IMR-90 (cell line): ENCODE measurements at places on chromosomes 12 and 14. TPM values are rescaled to one million over a fixed set of nuclear protein-coding genes. Genes with fewer than 3 reads are reported as not detected.

DNA sequence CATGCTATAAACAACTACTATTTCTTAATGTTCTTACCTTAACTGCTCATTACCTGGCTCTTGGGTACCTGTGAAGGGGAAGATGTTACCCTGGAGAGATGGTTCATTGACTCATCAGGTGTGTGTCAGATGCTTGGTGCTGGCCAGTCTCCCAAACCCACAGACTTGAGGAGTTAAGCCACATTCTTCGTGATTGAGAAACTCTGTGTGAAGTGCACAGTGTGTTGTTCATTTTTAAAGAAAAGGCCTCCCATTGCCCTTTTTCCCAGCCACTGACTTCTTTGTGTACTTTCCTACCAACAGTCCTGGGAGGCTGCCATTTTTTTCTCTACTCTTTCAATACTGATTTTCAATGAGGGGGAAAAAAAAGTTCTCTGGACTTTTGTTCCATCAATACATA is 3.2 kb downstream of the MGST1 start:
- DNase-seq, result peak; percentile 97

- DNase-seq, result no peak
Observed at GRCh38 chr12:113910751-113911272, 55.3 kb downstream of the RBM19 start.

DNA sequence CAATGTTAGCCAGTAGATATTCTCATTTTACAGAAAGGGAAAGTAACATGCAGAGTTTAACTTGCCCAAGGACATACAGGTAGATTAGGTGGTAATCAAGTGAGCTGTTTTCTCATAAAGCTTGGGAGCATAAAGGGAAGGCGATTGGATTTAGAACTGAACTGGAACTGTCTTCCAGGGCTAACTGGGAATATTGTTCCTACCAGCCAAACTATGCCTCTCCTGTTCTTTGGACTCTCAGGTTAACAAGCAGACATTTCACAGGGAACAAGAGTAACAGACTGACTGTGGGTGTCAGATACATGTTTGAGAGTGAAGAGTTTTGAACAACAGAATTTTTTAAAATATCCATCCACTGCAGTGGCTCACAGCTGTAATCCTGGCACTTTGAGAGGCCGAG is 15.6 kb downstream of the VCPKMT start:
- DNase-seq, result no peak

GRCh38 chr12:67854351-67854750 is 134.9 kb upstream of the IFNG-AS1 start:
- DNase-seq, result no peak

The CSRP2 gene
- polyA plus RNA-seq, result 160 and 179 TPM in 2 replicates

DNA sequence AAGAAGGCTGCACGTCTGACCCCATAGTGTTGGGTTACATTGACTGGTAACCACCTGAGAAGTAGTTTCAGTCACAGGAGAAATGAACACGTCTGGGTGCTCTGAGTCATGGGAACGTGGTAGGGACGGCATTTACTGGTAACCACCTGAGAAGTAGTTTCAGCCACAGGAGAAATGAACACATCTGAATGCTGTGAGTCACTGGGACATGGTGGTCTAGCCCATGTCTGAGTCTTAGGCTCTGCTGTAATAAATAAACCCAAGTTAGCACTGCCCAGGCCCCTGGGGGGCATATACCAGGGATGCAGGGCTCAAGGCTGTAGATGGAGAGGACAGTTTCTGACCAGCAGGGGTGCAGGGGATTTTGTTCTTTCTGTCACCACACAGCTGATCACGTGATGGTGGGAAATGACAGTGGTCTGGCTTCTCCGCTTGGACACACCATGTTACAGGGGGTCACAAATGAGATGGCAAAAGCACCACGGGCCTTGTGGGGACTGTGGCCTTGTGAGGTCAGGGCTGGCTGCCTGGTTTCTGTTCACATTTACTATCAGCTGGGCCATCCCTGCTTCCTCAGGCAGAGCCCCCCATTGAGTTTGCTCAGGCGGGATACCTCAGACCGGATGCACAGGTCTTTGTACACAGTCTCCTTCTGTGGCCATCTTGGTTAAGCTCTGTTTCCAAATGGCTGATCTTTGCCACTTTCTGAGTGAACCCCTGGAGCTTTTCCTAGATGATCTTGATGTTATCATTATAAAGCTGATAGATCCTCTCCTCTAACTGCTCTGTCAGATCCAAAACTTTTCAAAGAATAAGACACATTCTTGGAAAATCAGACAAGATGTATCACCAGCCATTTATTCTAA is 9.8 kb upstream of the C12orf42 start:
- DNase-seq, result no peak

- DNase-seq, result no peak
Observed at GRCh38 chr12:69129564-69129963, 109.8 kb upstream of the CPSF6 start.

GRCh38 chr12:122399592-122400373 is 22.7 kb downstream of the CLIP1 start:
- peak; percentile 94 for DNase-seq

DNA sequence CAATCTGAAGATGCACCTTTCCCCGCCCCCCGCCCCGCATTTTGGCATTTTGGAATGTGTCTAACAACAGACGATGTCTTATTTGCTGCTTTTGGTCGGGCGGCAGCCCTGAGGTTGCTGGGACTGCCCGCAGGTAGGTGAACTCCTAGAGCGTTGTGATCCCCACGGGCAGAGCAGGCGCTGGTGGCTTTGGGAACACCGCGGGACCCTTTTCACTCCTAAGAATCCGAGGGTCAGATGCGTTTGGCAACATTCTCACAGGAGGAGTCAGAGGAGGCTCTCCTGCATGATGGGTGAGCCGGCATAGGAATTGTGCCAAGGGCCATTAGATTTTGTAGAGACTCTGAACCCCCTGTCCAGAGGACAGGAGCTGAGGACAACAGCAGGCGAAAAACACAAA is 41.9 kb downstream of the HCAR2 start:
- no peak for DNase-seq

- DNase-seq, result no peak
Observed at GRCh38 chr12:113474635-113475436, 3.2 kb upstream of the LHX5 start.

DNA sequence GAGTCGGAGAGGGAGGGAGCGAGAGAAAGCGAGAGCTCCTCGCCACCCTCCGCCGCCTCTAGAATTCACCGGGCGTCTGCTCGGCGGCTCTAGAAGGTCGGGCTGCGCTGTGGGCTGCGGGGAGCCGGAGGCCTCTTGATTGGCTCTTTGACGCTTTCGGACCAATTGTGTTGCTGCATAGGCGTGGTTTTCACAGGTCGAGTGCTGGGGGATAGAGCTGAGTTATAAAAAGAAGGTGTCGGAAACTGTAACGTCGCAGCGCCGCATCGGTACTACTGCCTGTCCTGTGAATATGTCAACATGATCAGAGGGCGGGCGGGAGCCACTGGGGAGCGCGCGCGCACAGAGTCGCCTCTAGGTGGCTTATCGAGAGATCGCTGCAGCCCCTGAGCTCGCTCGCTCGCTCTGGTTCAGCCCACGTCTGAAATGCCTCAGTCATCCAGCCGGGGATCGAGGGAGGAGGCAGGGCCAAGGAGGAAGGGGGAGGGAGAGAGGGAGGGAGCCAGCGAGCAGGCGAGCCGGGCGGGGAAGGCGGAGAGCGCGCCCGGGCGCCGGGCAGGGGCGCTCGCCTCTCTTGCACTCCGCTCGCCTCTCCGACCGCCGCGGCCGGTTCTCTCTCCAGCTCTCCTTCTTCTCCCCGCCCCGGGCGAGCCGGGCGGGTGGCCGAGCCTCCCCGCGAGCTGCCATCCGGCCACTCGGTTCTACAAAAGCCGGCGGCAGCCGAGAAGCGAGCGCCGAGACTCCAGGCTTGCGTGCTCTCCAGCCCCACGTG is at the start of gene TBX3:
TSS of gene TBX3 (minus strand) at position 78 of the 772 bp plus-strand sequence. CDS start 975 bp downstream, outside the sequence.
- DNase-seq, result peak; percentile 99

DNA sequence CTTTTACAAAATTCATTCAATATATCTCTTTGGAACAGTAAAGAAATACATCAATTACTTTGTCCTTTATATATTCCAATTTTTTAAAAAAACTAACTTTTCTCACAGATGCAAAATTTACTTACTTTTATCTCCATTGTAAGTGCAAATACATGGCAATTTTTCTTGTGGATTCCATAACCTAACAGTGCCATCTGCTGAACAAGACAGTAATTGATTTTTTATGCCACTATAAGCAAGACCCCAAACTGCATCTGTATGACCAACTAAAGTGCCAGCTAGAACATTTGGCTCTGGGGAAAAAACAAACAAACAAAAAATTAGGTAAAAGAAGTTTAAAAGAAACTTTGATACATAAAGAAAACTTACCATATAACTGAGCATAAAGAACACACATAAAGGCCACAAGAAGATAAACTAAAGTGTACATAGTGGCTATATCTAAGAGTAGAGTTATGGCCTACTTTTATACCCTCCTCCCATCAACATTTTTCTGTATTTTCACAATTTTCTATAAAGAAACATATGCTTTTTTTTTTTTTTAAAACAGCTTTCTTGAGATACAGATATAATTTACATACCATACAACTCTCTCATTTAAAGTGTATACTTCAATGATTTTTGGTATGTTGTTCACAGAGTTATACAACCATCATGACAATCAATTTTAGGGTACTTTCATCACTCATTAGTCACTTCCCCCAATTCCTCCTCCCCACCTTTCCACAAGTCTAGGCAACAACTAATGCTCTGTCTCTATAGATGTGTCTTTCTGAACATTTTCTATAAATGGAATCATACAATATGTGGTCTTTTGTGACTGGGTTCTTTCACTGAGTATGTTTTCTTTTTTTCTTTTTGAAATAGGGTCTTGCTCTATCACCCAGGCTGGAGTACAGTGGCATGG is 32.6 kb downstream of the COCH start:
- peak; percentile 15 for DNase-seq

DNA sequence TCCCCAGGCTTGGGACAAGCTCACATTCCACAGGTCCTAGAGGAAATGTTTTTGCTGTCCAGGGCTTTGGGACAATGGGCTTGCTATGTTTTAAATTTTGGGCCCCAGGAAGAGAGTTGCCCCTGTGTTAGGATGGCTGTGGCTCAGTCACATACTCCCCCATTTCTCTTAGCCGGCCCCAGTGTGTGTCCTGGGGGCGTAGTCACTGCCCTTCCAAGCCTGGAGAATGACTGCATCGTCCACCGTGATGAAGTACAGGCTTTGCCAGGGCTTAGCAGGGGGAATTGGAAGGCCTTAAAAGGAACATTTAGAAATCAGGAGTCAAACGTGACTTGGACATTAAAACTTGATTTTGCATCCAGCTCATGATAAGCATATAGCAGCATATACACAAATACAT is 293.6 kb downstream of the CACNA1C start:
- no peak for DNase-seq

The C12orf42 gene
- polyA plus RNA-seq, result not detected in 2 replicates

DNA sequence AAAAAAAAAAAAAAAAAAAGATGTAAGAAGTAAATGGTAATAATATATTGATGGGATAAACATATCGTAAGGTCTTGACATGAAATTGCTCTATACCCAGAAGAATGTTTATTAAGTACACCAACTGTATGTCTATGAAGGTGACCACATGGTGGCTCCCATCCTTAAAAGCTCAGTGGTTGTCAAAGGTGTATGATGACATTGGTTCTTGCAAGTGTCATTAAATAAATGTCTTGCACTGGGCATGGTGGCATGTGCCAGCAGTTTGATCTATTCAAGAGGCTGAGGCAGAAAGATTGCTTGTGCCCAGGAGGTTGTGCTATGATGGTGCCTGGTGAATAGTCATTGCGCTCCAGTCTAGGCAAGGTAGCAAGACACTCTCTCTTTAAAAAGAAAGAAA is 10.4 kb downstream of the CCT2 start:
- no peak for DNase-seq

- DNase-seq, result no peak
Observed at GRCh38 chr12:94240171-94240570, 91.8 kb downstream of the PLXNC1 start.

The NTF3 gene
- polyA plus RNA-seq, result 32.4 and 36.0 TPM in 2 replicates

GRCh38 chr12:57011438-57012424 is 4.6 kb downstream of the TAC3 start:
- DNase-seq, result no peak

The DCN gene
- 792 and 965 TPM in 2 replicates for polyA plus RNA-seq

GRCh38 chr14:81710232-81710845 is 176.7 kb upstream of the SEL1L start:
- DNase-seq, result peak; percentile 1

DNA sequence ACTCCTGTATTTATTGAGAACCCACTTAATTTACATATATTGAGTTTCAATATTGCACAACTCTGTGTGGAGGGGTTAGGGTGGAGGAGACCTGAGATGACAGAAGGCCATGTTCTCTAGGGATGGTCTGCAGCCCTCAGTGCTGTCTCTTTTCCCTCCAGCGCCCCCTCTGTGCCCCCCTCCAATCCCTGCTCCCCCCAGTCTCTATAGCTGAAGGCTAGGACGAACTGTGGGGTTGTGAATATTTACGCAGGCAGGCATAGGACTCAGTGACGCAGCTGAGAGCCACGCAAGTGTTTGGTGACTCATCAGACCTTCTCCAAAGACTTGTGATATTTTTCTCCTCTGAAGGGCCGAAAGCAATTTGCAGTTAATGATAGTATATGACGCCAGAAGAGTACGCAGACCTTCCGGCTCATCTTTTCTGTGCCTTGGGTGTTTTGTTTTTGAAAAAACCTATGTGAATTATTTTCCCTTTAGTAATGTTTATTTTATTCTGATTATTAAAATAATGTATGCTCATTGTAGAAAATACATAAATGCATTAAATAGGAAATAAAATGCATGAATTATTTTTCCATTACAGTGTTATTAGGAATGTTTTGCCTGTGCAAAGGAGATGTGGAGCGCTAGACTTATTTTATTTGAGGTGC is 85.3 kb downstream of the SLC25A47 start:
- peak; percentile 90 for DNase-seq

The TAS2R30 gene
- 0.03 TPM in 1 of 2 replicates, not detected in the other for polyA plus RNA-seq

The TMEM132D gene
- not detected in 2 replicates for polyA plus RNA-seq

DNA sequence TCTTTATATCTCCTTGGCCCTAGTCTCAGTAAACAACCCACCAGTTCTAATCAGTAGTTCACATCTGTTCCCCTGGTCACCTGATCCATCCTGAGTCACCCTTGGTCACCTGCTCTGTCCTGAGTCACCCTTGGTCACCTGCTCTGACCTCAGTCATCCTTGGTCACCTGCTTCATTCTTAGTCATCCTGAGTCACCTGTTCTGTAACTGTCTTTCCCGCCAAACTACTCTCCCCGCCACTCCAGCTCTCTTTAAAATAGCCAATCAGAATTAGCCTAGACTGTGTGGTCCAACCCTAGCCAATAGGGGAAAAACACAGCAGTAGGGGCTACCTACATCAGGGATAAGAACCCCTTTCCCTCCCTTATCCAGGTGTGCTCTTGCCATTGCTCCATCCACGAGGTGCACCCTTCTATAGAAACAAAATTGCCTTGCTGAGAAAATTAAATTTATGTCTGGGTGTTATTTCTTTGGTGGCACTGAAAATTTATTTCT is 245.4 kb upstream of the DIO3 start:
- no peak for DNase-seq

- no peak for DNase-seq
Observed at GRCh38 chr14:50425105-50425504, 28.4 kb upstream of the CDKL1 start.

The RPL41 gene
- 8,623 and 9,394 TPM in 2 replicates for polyA plus RNA-seq

- no peak for DNase-seq
Observed at GRCh38 chr12:11707535-11707934, 58.1 kb downstream of the ETV6 start.

The CLEC1A gene
- polyA plus RNA-seq, result not detected in 2 replicates

GRCh38 chr14:65318636-65319506 is 93.7 kb upstream of the FUT8 start:
- no peak for DNase-seq

The ZC2HC1C gene
- polyA plus RNA-seq, result 0.15 and 0.36 TPM in 2 replicates
